Stimulated activated CD4-positive, alpha-beta T cell treated with anti-CD3 and anti-CD28 coated beads, Interleukin-4, amount 100 ng/mL, for 1 hour (primary cell): ENCODE measurements at places on chromosomes 1 and 21.

DNA sequence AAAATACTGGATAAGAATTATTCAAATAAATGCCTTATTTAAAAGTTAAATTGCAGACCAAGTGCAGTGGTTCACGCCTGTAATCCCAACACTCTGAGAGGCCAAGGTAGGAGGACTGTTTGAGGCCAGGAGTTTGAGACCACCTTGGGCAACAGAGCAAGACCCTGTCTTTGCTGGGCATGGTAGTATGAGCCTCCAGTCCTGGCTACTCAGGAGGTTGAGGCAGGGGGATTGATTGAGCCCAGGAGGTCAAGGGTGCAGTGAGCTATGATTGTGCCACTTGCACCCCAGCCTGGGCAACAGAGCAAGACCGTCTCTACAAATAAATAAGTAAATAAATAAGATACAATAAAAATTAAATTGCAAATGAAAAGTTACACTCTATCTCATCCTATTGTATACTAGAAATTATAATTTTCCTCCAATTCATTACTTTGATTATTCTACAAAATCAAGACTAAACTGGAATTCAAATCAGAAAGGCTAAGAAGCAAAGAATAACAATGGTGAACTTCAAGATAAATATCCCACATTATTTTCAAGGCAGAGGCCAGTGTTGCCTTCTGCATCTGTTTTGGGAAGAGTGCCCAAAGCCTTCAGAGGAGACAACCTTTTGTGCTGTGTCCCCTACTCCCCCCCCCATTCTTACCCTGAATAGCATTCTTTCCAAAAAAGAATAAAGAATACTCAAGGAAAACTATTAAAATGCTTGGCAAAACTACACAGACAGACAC lies 73.3 kb upstream of the IRF2BP2 start:
- DNase-seq = no peak

- no peak for DNase-seq
Measured at GRCh38 chr1:205920861-205921569, 22.2 kb downstream of the SLC26A9 start.

DNA sequence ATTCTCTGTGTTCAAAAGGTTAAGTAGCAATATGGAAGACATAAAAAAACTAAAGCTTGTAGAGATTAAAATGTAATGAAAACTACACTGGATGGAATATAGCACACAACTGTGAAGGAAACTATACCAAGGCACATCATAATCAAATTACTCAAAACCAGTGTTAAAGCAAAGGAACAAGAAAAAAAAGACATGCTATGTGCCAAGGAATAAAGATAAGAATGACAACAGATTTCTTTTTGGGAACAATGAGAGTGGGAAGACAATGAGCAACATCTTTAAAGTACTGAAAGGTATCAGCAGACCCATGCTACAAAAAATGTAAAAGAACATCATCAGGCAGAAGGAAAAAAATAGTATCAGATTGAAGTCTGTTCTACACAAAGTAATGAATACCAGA lies 157.8 kb downstream of the VPS13D start:
- no peak for DNase-seq

- no peak for DNase-seq
Measured at GRCh38 chr21:36820176-36821031, 121.5 kb downstream of the SIM2 start.

GRCh38 chr1:241839369-241839979 lies 8.5 kb upstream of the EXO1 start:
- no peak for DNase-seq

GRCh38 chr21:45011426-45011825 lies 63.0 kb upstream of the ADARB1 start:
- no peak for DNase-seq

GRCh38 chr1:231653632-231654031 lies 27.0 kb downstream of the DISC1 start:
- no peak for DNase-seq

DNA sequence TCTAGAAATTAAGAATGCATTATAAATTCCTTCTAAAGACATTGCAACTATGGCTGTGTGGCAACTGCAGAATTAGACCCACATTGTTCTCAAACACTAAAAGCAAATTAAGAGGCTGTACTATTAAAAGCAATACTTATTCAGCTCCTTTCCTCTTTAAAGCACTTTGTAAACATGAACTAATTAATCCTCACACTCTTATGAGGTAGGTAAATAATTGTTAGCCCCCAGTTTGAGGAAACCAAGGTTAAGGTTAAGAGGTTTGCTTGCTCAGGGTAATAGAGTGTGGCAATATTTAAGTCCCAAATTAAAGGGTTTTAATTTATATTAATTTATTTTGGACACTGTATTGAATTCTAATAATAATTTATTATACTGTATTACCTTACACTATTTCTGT lies 553.8 kb downstream of the LRRIQ3 start:
- no peak for DNase-seq

DNA sequence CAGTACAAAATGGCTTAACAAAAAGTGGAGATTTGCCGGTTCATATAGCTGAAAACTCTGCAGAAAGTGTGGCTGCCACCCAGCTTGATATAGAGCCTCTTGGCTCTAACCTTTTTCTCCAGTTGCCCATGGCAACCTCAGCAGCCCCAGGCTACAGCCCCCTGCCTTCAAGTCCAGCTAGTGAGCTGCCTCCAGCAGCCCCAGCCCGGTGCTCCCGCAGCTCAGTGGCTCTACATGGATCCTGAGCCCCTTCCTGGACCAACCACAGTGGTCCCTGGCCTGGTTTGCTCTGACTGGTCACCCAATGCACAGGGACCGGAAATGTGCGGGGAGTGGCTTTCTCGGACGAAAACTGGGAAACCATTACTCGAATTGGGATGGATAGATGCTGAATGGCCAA lies 13.3 kb upstream of the ATF3 start:
- DNase-seq = no peak

- DNase-seq = no peak
Measured at GRCh38 chr1:40984066-40984465, 4.6 kb downstream of the CTPS1 start.

GRCh38 chr1:1307261-1307922 lies 338 bp downstream of the ACAP3 start:
- no peak for DNase-seq

- no peak for DNase-seq
Measured at GRCh38 chr1:97461782-97462181, 459.1 kb downstream of the DPYD start.

GRCh38 chr21:31686272-31686915 lies 26.9 kb downstream of the SOD1 start:
- DNase-seq = no peak

DNA sequence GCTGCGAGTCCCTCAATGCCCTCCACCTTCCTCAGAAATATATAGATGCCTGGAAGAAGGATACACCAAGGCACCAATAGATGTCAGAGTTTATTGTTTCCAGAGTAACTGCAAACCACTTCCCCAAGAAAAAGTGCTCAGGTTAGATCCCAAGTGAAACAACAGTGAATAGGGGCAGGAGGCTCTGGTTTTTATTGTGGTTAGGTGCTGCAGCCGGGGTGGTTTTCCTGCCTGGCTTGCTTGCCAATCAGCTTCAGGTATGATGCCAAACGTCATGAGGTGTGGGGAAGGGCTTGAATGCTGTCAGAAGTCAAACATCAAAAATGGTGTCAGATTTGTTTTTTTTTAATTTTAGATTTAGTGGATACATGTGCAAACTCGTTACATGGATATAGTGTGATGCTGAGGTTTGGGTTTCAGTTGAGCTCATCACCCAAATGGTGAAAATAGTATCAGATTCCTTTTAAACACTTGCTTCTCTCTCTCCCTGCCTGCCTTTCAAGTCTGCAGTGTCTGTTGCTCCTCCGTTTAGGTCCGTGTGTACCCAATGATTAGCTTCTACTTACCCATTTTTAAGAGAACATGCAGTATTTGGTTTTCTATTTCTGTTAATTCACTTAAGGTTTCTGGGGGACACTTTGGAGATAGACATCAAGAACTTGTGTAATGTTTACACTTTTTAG lies 1317.0 kb downstream of the MRPL39 start:
- peak; percentile 2 for DNase-seq

DNA sequence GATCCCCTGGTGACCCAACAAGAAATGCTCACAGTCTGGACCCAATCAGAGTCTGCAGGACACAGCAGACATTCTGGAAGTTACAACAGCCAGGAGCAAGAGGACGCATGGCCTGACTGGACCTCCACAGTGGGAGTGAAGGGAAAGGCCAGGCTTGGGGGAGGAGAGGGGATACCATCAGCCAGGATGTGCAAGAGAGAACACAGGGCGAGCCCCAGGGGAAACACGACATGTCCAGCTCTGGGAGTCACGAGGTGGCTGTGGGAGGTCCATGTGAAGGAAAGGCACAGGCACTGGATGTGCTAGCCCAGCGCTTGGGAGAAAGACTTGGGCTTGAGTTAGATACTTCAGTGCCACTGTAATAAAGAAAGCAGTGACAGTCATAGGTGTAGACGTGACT lies 87.3 kb downstream of the HSF2BP start:
- no peak for DNase-seq

- DNase-seq = no peak
Measured at GRCh38 chr1:29519788-29520110, 283.4 kb downstream of the PTPRU start.

- DNase-seq = no peak
Measured at GRCh38 chr1:46451948-46452930, 37.4 kb upstream of the DMBX1 start.
